ENCODE measurements at places on chromosomes 11 and 22. TPM values are rescaled to one million over a fixed set of nuclear protein-coding genes. Genes with fewer than 3 reads are reported as not detected.

Gene ME3
- 90.2 TPM for total RNA-seq

Gene IL17REL
- 0.55 TPM for total RNA-seq

Gene OR51B5
- 0.99 TPM for total RNA-seq

Gene PAK1
- 99.8 TPM for total RNA-seq

Gene CHADL
- total RNA-seq, result 6.0 TPM

Gene OR51B4
- total RNA-seq, result not detected

Gene GPHA2
- total RNA-seq, result not detected

Gene FOLR2
- total RNA-seq, result 11.8 TPM

Gene MS4A6A
- 16.2 TPM for total RNA-seq

Gene MRGPRX4
- not detected for total RNA-seq

Gene OR5D14
- not detected for total RNA-seq

Gene GNB1L
- total RNA-seq, result 6.7 TPM

Gene WDR74
- total RNA-seq, result 25.9 TPM

Gene ART5
- total RNA-seq, result 0.88 TPM

Gene CCDC87
- 0.38 TPM for total RNA-seq
